ENCODE measurements at places on chromosomes 2 and 18.
A peak's percentile ranks its signal among the peaks of the same experiment; 100 is the strongest.

GRCh38 chr18:2547477-2548087 is 23.7 kb downstream of the METTL4 start:
- DNase-seq: peak; percentile 52

GRCh38 chr2:129779783-129780182 is 199.7 kb upstream of the RAB6C start:
- DNase-seq: no peak

- DNase-seq: no peak
These were observed 107.3 kb downstream of the MYO1B start for GRCh38 chr2:191352536-191352935.

GRCh38 chr2:177056481-177056929 is 156.1 kb upstream of the HNRNPA3 start:
- DNase-seq: no peak

DNA sequence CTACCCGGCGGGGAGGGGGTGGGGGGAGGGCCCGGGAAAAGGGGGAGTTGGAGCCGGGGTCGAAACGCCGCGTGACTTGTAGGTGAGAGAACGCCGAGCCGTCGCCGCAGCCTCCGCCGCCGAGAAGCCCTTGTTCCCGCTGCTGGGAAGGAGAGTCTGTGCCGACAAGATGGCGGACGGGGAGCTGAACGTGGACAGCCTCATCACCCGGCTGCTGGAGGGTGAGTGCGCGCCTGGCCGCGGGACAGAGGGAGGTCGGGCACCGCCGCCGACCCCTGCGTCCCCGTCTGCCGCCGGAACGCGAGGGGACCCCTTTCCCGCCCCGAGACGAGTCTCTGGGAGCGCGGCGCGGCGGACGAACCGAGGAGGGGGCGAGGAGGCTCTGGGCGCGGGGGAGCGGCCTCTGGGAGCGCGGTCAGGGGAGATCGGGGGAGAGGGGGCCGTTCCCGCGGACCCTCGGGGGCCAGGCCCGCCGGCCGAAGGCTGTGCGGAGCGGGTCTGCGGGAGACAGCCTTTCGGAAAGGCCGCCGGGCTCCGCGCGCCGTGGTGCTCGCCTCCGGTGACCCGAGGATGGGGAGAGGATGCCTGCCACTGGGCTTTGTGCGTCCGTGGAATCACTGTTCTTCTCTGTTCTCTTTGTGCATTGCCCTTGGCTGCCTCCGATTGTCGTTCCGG is 463 bp downstream of the PPP1CB start:
- peak; percentile 24 for DNase-seq

DNA sequence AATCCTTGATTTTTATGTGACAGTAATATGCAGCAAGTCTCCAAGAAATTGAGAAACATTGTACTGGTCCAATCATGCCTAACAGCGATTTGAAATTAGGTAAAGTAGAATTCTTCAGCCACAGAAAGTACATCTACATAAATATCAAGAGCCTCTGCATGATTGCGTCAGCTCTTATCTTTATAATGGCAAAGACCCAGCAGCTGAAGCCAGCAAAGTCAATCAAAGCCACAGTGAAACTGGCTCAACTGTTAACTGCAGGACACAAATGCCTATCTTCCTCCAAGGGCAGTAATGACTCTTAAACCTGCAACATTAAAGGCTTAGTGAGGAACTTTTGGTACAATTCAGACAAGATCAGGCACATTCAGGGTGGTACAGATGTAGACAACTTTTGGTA is 102.5 kb downstream of the BARD1 start:
- DNase-seq: no peak

GRCh38 chr18:12038082-12038638 is 55.5 kb upstream of the ANKRD62 start:
- no peak for DNase-seq

GRCh38 chr2:241473399-241473798 is 35.0 kb downstream of the STK25 start:
- no peak for DNase-seq

GRCh38 chr2:52844701-52845423 is 922.7 kb upstream of the CHAC2 start:
- no peak for DNase-seq

GRCh38 chr2:211204456-211204855 is 648.1 kb downstream of the CPS1 start:
- DNase-seq: no peak

- DNase-seq: no peak
These were observed 12.5 kb downstream of the OTOF start for GRCh38 chr2:26465266-26465925.

DNA sequence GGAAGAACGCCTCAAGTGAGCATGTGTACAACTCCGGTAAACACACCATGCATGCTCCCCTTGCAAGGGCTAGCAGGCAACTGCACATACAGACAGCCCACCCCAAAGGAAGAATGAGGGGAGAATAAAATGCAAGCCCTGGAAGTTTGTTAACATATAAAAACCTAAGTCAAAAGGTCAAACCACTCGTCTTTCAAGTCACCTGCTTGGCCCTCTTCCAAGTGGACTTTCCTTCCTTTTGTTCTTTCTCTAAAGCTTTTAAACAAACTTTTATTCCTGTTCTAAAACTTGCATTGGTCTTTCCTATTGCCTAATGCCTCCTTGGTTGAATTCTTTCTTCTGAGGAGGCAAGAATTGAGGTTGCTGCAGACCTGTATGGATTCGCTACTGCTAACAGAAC is 5.2 kb upstream of the RPIA start:
- DNase-seq: no peak

GRCh38 chr2:133843551-133843950 is 275.3 kb upstream of the NCKAP5 start:
- no peak for DNase-seq

GRCh38 chr2:883260-883802 is 67.3 kb upstream of the SNTG2 start:
- no peak for DNase-seq

DNA sequence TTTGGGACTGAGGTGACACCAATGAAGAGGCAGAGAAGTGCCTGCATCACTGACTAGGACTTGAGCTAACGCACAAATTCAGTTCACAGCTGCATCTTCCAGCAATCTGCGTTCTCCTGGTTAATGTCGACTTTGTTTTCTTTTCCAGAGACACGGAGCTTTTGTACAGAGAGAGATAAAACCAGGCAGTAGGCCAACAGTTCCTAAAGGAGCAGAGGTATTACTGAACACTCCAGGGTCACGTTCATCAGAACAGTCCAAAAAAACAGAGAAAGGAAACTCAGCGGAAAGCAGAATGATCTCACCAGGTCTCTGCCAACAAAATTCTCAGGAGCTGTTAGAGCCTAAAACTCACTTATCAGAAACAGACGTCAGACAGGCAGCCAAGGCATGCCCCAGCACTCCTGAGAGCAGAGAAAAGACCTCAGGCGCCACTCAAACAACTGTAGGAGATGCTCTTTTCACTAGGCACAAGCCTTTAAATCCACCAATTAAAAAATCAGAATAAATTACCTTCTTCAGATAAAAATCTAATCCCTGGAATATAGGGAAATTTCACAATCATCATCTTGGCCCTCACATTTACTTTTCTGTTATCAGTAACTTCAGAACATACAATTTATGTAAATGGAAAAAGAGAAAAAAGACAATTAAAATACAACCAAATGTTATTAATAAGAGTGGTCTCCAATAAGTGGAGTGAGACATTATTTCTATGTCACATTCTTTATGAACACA is 95.9 kb upstream of the SPTBN1 start:
- DNase-seq: no peak

GRCh38 chr2:241356871-241357260 is 781 bp downstream of the FARP2 start:
- DNase-seq: no peak

DNA sequence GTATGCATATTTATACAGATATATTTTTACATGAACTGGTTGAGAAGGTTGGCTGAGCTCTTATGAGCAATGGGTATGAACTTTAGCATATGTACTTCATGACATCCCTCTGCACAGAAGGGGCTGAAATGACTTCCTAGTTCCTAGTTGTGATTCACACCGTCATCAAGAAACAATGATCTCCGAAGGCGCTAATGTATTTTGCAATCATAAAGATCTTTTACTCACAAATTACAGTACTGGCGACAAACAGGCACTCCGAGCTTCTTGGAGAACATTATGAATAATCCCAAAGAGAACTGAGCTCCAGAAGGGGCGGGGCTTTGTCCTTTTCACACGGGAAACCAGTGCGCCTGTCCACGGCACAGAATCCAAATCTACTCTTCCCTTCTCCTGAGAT is 18.1 kb downstream of the BCL2 start:
- peak; percentile 32 for DNase-seq

- DNase-seq: no peak
These were observed 1.1 kb upstream of the FN1 start for GRCh38 chr2:215436705-215437565.

GRCh38 chr2:5562865-5563264 is 129.3 kb upstream of the SOX11 start:
- no peak for DNase-seq

Data from CD4-positive, alpha-beta T cell treated with Interleukin-2 at 100 ng/mL for 4 hours (primary cell).